Activated T-helper 1 cell treated with anti-CD3 and anti-CD28 coated beads, Interleukin-12 subunit alpha, Interleukin-12 subunit beta, Interleukin-2, Interleukin-4 antibody, amounts not matched to agents 30 ng/mL and 10 ng/mL and 1 ng/mL, durations not matched to agents 14 hours and 24 hours and 36 hours (primary cell): ENCODE measurements at places on chromosomes 11 and 22. TPM values are rescaled to one million over a fixed set of nuclear protein-coding genes. Genes with fewer than 3 reads are reported as not detected.

GRCh38 chr11:78197816-78198215 is 9.1 kb downstream of the USP35 start:
- no peak overlapping the region for H3K4me3 ChIP-seq
- H3K4me1 ChIP-seq, result peaks cover 46% of the 10 kb centered on the region
- H3K36me3 ChIP-seq, result peaks cover 34% of the 10 kb centered on the region
- no peak for DNase-seq
- H3K27me3 ChIP-seq, result no peaks in the 10 kb centered on the region
- H3K27ac ChIP-seq, result no peak overlapping the region

- no peaks in the 10 kb centered on the region for H3K4me1 ChIP-seq
- no peaks in the 10 kb centered on the region for H3K36me3 ChIP-seq
- DNase-seq, result no peak
- H3K4me3 ChIP-seq, result no peak overlapping the region
- H3K27me3 ChIP-seq, result peaks cover 13% of the 10 kb centered on the region
Observed at GRCh38 chr22:29184849-29185490, 20.7 kb upstream of the EMID1 start.

GRCh38 chr11:9750551-9750950 is 86.7 kb downstream of the SWAP70 start:
- peaks cover 3% of the 10 kb centered on the region for H3K36me3 ChIP-seq
- peaks cover 32% of the 10 kb centered on the region for H3K4me1 ChIP-seq
- peaks cover 2% of the 10 kb centered on the region for H3K27me3 ChIP-seq

DNA sequence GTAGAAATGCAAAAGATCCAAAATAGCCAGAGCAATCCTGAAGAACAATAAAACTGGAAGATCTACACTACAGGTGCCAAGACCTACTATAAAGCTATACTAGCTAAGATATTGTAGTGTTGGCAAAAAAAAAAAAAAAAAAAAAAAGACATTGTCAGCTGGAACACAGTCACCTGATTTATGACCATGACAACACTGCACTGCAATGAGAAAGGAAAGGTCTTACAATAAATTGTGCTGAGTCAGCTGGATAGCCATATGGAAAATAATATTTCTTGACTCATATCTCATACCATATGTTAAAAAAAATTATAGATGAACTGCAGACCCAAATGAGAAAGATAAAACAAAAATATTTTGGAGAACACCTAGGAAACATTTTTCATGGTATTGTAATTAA is 3.1 kb upstream of the PANX3 start:
- H3K27me3 ChIP-seq, result peaks cover 9% of the 10 kb centered on the region
- DNase-seq, result no peak
- no peak overlapping the region for H3K4me3 ChIP-seq
- H3K27ac ChIP-seq, result no peak overlapping the region
- peaks cover 16% of the 10 kb centered on the region for H3K4me1 ChIP-seq

Gene OTOG
- total RNA-seq, result not detected in 2 replicates

GRCh38 chr11:36467012-36467411 is 43.1 kb downstream of the TRAF6 start:
- H3K27ac ChIP-seq, result no peak overlapping the region
- H3K4me1 ChIP-seq, result peaks cover 5% of the 10 kb centered on the region
- no peaks in the 10 kb centered on the region for H3K27me3 ChIP-seq
- no peak for DNase-seq

DNA sequence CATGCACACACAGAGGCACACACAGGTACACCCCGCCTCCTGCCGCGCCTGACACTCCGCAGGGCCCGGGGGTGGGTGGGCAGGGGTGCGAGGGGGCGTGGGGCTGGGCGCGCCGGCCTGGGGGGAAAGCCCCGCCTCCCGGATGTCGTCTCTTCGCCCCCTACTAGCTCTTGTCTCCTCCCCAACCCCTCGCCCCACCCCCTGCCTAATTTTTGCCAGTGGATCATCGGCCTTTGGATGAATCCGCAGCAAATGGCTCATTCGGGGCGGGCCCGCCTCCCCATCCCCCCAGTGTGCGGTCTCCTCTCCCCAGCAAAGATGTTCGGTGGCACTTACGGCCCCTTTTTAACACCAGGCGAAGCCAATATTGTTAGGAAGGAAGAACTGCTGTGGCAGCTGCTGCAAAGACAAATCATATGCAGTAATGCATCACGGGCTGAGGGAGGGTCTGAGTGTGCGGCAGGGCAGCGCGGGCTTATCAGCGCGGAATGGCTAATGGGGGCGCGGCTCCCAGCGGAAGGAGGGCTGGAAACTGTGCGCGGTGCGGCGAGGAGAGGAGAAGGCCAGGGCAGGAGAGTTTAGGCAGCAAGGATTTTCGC is 13.4 kb upstream of the NECTIN1 start:
- no peaks in the 10 kb centered on the region for H3K4me1 ChIP-seq
- H3K36me3 ChIP-seq, result no peaks in the 10 kb centered on the region
- no peak overlapping the region for H3K4me3 ChIP-seq
- DNase-seq, result no peak

- DNase-seq, result no peak
- H3K27ac ChIP-seq, result no peak overlapping the region
- no peaks in the 10 kb centered on the region for H3K4me1 ChIP-seq
- H3K36me3 ChIP-seq, result no peaks in the 10 kb centered on the region
Observed at GRCh38 chr22:42700901-42701300, 19.8 kb downstream of the A4GALT start.

Gene GDPD5
- total RNA-seq, result 9.7 and 13.5 TPM in 2 replicates

Gene OR51E2
- total RNA-seq, result not detected in 2 replicates

DNA sequence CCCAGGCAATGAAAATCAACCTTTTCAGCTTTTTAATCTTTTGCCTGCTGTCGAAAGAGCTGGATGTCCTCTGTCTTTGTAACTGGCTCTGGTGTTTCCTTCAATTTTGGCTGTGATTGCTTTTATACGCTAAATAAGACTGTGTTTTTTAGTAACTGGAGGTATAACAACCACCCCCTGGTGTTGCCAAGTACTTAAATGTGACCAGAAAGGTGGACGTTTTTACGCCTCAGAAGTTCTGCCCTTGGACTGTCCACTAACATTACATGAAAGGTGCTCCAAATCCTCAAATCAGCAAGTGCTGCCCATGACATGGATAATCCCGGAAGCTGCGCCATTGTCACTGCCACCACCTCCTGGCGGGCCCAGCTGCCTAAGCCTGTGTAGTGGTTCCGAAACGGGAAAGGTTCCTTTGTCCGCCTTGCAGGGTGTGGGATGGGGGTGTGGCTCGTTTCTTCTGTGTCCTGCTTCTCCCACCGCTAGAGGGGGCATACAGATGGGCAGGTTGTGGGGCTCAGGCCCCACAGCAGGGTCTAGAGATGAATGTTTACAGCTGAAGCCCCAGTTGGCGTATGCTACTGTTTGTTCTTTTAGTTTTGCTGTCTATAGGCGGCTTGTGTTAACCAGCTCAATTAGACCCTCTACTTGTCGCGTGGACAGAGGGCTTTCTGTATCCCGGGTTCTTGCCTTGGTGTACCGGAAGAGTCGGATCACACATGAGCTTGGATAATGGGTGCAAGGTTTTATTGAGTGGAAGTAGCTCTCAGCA is 82.2 kb upstream of the SEPTIN5 start:
- H3K27ac ChIP-seq, result no peak overlapping the region
- H3K4me1 ChIP-seq, result peaks cover 5% of the 10 kb centered on the region
- peaks cover 8% of the 10 kb centered on the region for H3K27me3 ChIP-seq
- no peak overlapping the region for H3K4me3 ChIP-seq

Gene LGALS1
- 245 and 254 TPM in 2 replicates for total RNA-seq

DNA sequence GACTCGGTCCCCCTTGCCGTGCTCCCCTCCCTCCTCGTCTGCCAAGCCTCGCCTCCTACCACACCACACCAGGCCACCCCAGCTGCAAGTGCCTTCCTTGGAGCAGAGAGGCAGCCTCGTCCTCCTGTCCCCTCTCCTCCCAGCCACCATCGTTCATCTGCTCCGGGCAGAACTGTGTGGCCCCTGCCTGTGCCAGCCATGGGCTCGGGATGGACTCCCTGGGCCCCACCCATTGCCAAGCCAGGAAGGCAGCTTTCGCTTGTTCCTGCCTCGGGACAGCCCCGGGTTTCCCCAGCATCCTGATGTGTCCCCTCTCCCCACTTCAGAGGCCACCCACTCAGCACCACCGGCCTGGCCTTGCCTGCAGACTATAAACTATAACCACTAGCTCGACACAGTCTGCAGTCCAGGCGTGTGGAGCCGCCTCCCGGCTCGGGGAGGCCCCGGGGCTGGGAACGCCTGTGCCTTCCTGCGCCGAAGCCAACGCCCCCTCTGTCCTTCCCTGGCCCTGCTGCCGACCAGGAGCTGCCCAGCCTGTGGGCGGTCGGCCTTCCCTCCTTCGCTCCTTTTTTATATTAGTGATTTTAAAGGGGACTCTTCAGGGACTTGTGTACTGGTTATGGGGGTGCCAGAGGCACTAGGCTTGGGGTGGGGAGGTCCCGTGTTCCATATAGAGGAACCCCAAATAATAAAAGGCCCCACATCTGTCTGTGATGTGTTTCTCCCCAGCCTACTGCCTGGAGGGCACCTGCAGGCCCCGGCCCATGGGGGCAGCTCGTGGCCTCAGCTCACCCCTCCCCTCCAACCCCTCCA is 29.8 kb downstream of the CAPN1 start:
- H3K4me1 ChIP-seq, result peaks cover 11% of the 10 kb centered on the region
- no peak overlapping the region for H3K27ac ChIP-seq
- H3K27me3 ChIP-seq, result peaks cover 3% of the 10 kb centered on the region

GRCh38 chr11:59673291-59673690 is 4.5 kb upstream of the PATL1 start:
- H3K4me3 ChIP-seq, result no peak overlapping the region
- H3K27ac ChIP-seq, result no peak overlapping the region
- H3K4me1 ChIP-seq, result peaks cover 10% of the 10 kb centered on the region

DNA sequence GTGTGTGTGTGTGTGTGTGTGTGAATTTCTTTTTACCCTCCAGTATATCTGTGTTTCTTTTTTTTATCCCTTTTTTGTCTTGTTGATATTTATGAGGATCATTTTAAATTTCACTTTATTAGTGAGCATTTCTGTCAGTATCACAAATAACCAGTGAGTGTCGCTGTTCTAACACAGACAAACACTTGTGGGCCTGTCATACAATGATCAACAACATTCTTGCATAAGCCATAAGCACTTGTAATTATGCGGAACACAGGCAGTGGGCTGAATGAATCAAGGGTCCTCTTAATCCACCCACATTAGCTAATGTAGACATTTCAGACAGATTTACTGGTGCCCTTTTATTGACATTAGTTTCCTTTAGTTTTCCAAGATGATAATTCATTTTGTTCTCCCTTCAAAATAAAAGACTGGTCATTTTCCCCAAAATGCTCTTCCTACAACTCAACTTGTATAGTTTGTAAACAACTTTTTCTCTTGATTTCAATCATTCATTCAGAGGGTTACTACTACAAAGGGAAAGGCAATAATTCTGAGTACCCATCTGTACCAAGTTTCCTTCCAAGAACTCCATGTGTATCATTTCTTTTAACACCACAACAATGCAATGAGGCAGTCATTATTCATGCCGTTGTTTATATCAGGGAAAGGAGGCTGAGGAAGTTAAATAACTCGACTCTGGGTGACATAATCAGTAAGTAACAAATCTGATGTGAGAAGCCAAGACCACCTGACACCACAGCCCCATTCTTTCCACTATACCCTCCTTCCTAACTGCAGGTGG is 34.5 kb upstream of the ANO3 start:
- no peaks in the 10 kb centered on the region for H3K27me3 ChIP-seq
- no peaks in the 10 kb centered on the region for H3K36me3 ChIP-seq
- no peak overlapping the region for H3K4me3 ChIP-seq
- H3K4me1 ChIP-seq, result no peaks in the 10 kb centered on the region
- DNase-seq, result no peak
- no peak overlapping the region for H3K27ac ChIP-seq

GRCh38 chr22:43128116-43128515 is 15.1 kb downstream of the MCAT start:
- H3K36me3 ChIP-seq, result peaks cover under 1% of the 10 kb centered on the region
- DNase-seq, result no peak
- H3K4me1 ChIP-seq, result no peaks in the 10 kb centered on the region
- H3K4me3 ChIP-seq, result no peak overlapping the region

DNA sequence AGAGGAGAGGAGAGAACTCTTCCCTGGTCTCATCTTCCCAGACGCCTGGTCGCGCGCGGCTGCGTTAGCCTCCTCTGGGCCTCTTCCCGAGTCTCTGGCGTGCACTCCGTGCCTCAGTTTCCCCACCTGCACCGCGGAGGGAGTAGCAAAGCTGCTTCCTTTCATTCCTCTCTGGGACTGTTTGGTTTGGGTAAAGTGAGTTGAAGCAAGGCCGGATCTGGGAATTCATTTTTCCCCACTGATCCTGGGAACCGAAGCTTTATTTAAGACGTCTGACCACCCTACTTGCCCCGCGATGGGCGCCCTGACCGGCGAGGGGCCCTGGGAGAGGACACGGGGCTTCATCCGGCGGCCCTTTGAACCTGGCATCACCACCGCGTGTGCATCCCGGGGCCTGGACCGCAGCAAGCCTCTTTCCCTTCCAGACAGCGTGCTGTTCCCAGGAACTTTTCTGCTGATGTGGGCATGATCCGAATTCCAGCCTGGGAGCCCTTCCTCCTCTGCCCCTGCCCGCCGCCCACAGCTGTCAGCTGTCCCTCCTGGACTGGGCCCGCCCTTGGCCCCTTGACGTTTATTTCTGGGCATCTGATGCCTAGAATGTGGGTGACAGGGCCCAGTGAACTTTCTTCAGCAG is 758 bp downstream of the LDLRAD3 start:
- no peak overlapping the region for H3K27ac ChIP-seq
- peaks cover 6% of the 10 kb centered on the region for H3K4me1 ChIP-seq
- no peak for DNase-seq
- no peaks in the 10 kb centered on the region for H3K36me3 ChIP-seq
- peaks cover 38% of the 10 kb centered on the region for H3K27me3 ChIP-seq

Gene PDE2A
- total RNA-seq, result 0.57 and 0.64 TPM in 2 replicates

Gene SLC37A2
- 0.13 and 0.17 TPM in 2 replicates for total RNA-seq

Gene RASSF10
- total RNA-seq, result not detected in 2 replicates

Gene VWCE
- 9.4 and 10.9 TPM in 2 replicates for total RNA-seq

Gene FOLR1
- total RNA-seq, result not detected in 2 replicates

- H3K27ac ChIP-seq, result peak overlapping the region; percentile 82
- peaks cover 12% of the 10 kb centered on the region for H3K36me3 ChIP-seq
- DNase-seq, result peak; percentile 34
- H3K4me3 ChIP-seq, result peak overlapping the region; percentile 94
- peaks cover 63% of the 10 kb centered on the region for H3K27me3 ChIP-seq
Observed at GRCh38 chr11:75667831-75668450, 897 bp downstream of the MAP6 start.

GRCh38 chr11:43576803-43577521 is 103.6 kb upstream of the HSD17B12 start:
- H3K36me3 ChIP-seq, result no peaks in the 10 kb centered on the region
- H3K4me1 ChIP-seq, result peaks cover 12% of the 10 kb centered on the region
- H3K27ac ChIP-seq, result peak overlapping the region; percentile 41
- peaks cover 77% of the 10 kb centered on the region for H3K27me3 ChIP-seq
- DNase-seq, result no peak

GRCh38 chr22:48302657-48303368 is 1524.9 kb downstream of the BRD1 start:
- DNase-seq, result no peak
- H3K27ac ChIP-seq, result no peak overlapping the region
- no peaks in the 10 kb centered on the region for H3K27me3 ChIP-seq
- H3K36me3 ChIP-seq, result no peaks in the 10 kb centered on the region
- no peaks in the 10 kb centered on the region for H3K4me1 ChIP-seq
